Activated CD4-positive, alpha-beta T cell treated with anti-CD3 and anti-CD28 coated beads, Interleukin-2, amount 10 ng/mL, durations not matched to agents 7 days and 5 days (primary cell): ENCODE measurements at places on chromosomes 7 and 10. TPM values are rescaled to one million over a fixed set of nuclear protein-coding genes. Genes with fewer than 3 reads are reported as not detected.

DNA sequence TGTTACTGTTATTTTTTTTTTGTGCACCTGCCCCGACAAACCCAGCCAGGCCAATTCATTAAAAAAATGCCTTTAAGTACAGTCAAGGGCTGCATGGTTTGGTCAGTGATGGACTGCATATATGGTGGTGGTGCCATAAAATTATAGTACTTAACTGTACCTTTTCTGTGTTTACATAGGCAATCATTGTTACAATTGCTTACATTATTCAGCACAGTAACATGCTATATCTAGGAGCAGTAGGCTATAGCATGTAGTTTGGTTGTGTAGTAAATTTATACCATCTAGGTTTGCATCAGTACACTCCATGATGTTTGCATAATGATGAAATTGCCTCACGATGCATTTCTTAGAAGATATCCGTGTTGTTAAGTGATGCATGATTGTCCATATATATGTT is 58.0 kb downstream of the STK31 start:
- no peaks in the 10 kb centered on the region for H3K27me3 ChIP-seq
- DNase-seq: no peak
- no peaks in the 10 kb centered on the region for H3K4me1 ChIP-seq
- no peak overlapping the region for H3K27ac ChIP-seq
- H3K36me3 ChIP-seq: no peaks in the 10 kb centered on the region

- no peaks in the 10 kb centered on the region for H3K4me1 ChIP-seq
- no peaks in the 10 kb centered on the region for H3K27me3 ChIP-seq
- DNase-seq: no peak
- H3K4me3 ChIP-seq: no peak overlapping the region
- no peaks in the 10 kb centered on the region for H3K36me3 ChIP-seq
Observed at GRCh38 chr7:999941-1000935, 17.3 kb downstream of the CYP2W1 start.

DNA sequence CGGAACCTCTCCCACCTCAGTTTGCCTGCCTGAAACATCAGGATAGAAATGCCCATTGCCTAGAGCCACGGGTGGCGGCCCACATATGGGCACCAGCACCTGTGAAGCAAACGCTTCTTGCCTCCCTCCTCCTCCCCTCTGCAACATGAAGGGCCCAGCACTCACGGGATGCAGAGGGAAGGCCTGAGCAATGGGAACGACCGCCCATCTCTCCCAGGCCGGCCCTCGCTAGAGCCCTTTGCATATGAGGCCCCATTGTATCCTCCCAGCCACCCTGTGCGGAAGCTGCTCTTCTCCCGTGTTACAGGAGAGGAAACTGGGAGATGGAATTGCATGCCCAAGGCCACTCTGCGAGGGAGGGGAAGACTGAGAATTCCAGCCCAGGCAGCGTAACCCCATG is 88.2 kb downstream of the RGS10 start:
- no peaks in the 10 kb centered on the region for H3K36me3 ChIP-seq
- no peaks in the 10 kb centered on the region for H3K27me3 ChIP-seq
- H3K4me3 ChIP-seq: no peak overlapping the region
- DNase-seq: no peak
- no peak overlapping the region for H3K27ac ChIP-seq

DNA sequence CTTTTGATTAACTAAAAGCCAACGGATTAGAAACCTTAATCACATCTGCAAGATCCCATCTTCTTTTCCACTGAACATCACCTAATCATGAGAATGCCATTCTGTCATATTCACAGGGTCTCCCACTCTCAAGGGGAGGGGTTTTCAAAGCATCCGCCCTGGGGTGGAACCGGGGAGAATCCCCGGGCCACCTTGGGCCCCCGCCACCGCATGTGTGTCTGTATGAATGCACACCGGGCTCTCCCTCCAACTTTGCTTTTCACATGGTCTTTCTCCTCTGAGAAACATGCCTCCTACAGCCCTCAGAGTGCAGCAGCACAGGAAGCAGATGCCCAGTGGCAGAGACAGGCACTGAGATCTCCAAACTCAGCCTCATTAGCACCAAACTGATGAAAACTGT is 233.2 kb upstream of the PPP2R2D start:
- H3K4me3 ChIP-seq: no peak overlapping the region
- no peaks in the 10 kb centered on the region for H3K36me3 ChIP-seq
- no peaks in the 10 kb centered on the region for H3K27me3 ChIP-seq
- no peak for DNase-seq
- no peaks in the 10 kb centered on the region for H3K4me1 ChIP-seq
- H3K27ac ChIP-seq: no peak overlapping the region

GRCh38 chr10:23525406-23525805 is 86.5 kb downstream of the OTUD1 start:
- H3K27ac ChIP-seq: no peak overlapping the region
- DNase-seq: peak; percentile 9
- H3K4me1 ChIP-seq: no peaks in the 10 kb centered on the region
- peaks cover 4% of the 10 kb centered on the region for H3K27me3 ChIP-seq
- no peaks in the 10 kb centered on the region for H3K36me3 ChIP-seq
- H3K4me3 ChIP-seq: no peak overlapping the region

- H3K27me3 ChIP-seq: peaks cover 5% of the 10 kb centered on the region
- no peak for DNase-seq
- no peak overlapping the region for H3K4me3 ChIP-seq
- H3K27ac ChIP-seq: no peak overlapping the region
- no peaks in the 10 kb centered on the region for H3K4me1 ChIP-seq
Observed at GRCh38 chr7:27263781-27264180, 21.2 kb downstream of the EVX1 start.

DNA sequence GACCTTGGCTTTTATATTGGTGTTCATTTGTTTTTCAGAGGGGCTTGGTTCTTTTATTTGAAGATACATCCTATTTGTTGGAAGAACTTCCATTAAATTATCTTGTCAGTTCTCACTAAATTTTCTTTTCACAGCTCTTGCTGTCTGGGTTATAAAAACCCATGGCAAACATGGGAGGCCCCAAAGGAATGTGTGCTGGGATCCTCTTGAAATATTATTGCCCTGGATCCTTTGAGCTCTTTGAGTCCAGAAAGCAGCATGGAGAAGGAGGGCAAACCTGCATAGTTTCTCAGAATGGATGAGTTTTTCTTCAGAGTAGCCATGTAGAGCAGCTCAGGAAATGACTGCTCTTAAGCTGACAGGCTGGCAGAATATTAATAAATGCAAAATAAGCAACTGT is 187.4 kb downstream of the CTTNBP2 start:
- no peak overlapping the region for H3K27ac ChIP-seq
- no peaks in the 10 kb centered on the region for H3K4me1 ChIP-seq
- H3K36me3 ChIP-seq: no peaks in the 10 kb centered on the region
- H3K4me3 ChIP-seq: no peak overlapping the region
- no peaks in the 10 kb centered on the region for H3K27me3 ChIP-seq
- DNase-seq: no peak

GRCh38 chr7:118949031-118949430 is 724.5 kb downstream of the ANKRD7 start:
- no peaks in the 10 kb centered on the region for H3K27me3 ChIP-seq
- H3K27ac ChIP-seq: no peak overlapping the region
- H3K4me1 ChIP-seq: no peaks in the 10 kb centered on the region
- no peak overlapping the region for H3K4me3 ChIP-seq

- no peak overlapping the region for H3K4me3 ChIP-seq
- no peaks in the 10 kb centered on the region for H3K27me3 ChIP-seq
Observed at GRCh38 chr7:157817433-157817832, 480.6 kb downstream of the DNAJB6 start.

The SLC16A12 gene
- not detected for total RNA-seq

The LIPK gene
- total RNA-seq: not detected

The NOLC1 gene
- total RNA-seq: 80.5 TPM

The GNGT1 gene
- total RNA-seq: not detected
